ENCODE measurements at places on chromosomes 6 and 20. TPM values are rescaled to one million over a fixed set of nuclear protein-coding genes. Genes with fewer than 3 reads are reported as not detected.

GRCh38 chr6:33082702-33083101 is 6.9 kb downstream of the HLA-DPB1 start:
- H3K27me3 ChIP-seq, result peaks cover 13% of the 10 kb centered on the region
- H3K4me3 ChIP-seq, result no peak overlapping the region
- peak overlapping the region; percentile 17 for H3K27ac ChIP-seq

- H3K27ac ChIP-seq, result no peak overlapping the region
- no peaks in the 10 kb centered on the region for H3K27me3 ChIP-seq
- H3K4me3 ChIP-seq, result no peak overlapping the region
- no peak for DNase-seq
- peaks cover 5% of the 10 kb centered on the region for H3K4me1 ChIP-seq
These were observed 185.8 kb upstream of the RAB32 start for GRCh38 chr6:146357578-146358430.

- no peak overlapping the region for H3K4me3 ChIP-seq
- no peaks in the 10 kb centered on the region for H3K27me3 ChIP-seq
- H3K27ac ChIP-seq, result no peak overlapping the region
- no peaks in the 10 kb centered on the region for H3K4me1 ChIP-seq
These were observed 22.2 kb downstream of the RNASET2 start for GRCh38 chr6:166934174-166934573.

- DNase-seq, result peak; percentile 49
- no peaks in the 10 kb centered on the region for H3K27me3 ChIP-seq
- peaks cover 20% of the 10 kb centered on the region for H3K4me1 ChIP-seq
- H3K4me3 ChIP-seq, result no peak overlapping the region
These were observed 39.5 kb downstream of the UNC5CL start for GRCh38 chr6:40999569-40999968.

GRCh38 chr6:139996253-139996834 is 621.9 kb upstream of the CITED2 start:
- no peak for DNase-seq
- H3K27me3 ChIP-seq, result no peaks in the 10 kb centered on the region
- no peak overlapping the region for H3K4me3 ChIP-seq
- H3K4me1 ChIP-seq, result no peaks in the 10 kb centered on the region
- no peaks in the 10 kb centered on the region for H3K36me3 ChIP-seq

DNA sequence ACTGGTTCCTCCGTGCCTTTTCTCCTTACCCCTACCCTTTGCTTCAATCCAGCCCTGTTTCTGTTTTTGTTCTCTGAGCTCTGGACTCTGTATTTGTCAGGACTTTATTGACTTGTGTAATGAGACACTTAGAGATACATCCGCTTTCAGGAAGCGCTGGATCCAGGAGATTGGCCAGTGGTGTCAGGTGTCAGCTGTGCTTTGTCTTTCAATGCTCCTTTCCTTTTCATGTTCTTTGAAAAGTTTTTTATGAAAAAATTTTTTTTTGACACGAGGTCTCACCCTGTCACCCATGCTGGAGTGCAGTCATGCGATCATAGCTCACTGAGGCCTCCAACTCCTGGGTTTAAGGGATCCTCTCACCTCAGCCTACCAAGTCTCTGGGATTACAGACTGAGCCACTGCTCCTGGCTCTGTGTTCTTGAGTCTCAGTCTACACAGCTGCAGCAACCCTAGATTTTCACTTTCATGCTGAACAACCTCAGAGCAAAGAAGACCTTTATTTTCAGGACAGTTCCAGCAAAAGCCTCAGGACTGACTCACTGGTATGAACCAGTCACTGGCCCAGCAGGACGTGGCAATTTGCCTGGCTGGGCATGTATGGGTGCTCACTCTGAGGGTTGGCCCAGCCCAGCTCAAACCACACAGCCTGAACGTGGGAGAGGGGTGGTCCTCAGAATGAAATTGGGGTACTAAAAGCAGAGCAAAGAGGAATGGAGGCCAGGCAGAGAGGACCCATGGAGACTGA is 108.5 kb downstream of the DHX35 start:
- no peak overlapping the region for H3K27ac ChIP-seq
- H3K4me3 ChIP-seq, result no peak overlapping the region
- no peaks in the 10 kb centered on the region for H3K4me1 ChIP-seq
- no peak for DNase-seq

GRCh38 chr6:128500014-128500413 is 20.4 kb downstream of the PTPRK start:
- no peak overlapping the region for H3K4me3 ChIP-seq
- peak overlapping the region; percentile 79 for H3K27ac ChIP-seq
- H3K4me1 ChIP-seq, result peaks cover 73% of the 10 kb centered on the region

DNA sequence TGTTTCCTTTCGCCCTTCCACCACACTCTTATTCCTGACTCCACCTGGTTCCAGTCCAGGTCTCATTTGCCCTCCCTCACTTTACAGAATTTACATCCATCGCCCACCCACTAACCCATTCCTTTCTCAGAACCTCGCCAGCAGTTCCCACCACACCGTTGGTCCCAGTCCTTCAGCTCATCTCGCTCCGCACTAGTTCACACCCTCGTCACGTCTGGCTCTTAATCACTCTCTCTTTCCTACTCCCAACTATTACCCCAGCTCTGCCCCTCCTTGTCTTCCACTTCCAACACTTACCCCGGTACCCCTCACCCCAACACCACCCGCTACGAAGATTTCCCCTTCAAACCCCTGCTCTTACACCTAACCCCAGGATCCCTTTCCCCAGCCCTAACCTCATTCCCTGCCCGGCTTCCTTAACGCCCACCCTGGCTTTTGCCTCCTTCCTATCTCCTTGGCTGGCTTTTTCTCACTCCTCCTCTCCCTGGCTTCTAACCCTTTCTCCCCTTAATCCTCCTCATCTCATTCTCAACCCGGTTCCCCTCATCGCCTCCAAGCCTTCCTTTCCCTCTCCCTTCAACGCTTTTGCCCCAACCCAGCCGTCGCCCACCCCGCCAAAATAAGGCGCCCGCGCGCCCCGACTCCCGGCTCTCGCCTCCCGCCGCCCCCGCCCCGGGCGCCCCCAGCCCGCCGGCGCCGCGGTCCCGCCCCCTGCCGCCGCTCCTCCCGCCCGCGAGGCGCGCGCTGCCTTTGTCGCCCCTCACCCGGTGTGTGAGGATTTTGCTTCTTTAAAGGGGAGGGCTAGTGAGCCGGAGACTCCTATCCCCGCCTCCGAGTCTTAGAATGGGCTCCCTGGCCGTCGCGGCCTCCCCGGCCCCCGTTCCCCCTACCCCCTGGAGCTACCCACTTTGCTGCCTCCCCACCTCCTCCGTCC is 542 bp downstream of the USP49 start:
- H3K36me3 ChIP-seq, result no peaks in the 10 kb centered on the region
- no peaks in the 10 kb centered on the region for H3K27me3 ChIP-seq
- peaks cover 10% of the 10 kb centered on the region for H3K4me1 ChIP-seq
- H3K4me3 ChIP-seq, result peak overlapping the region; percentile 73
- peak overlapping the region; percentile 85 for H3K27ac ChIP-seq
- peak; percentile 9 for DNase-seq

The ROMO1 gene
- total RNA-seq, result 114 TPM

The RBPJL gene
- total RNA-seq, result not detected

The EYA2 gene
- total RNA-seq, result 4.5 TPM

The RSPH4A gene
- not detected for total RNA-seq

Data from transverse colon (tissue), 4 donors.